ENCODE measurements at places on chromosomes 11 and 22.

DNA sequence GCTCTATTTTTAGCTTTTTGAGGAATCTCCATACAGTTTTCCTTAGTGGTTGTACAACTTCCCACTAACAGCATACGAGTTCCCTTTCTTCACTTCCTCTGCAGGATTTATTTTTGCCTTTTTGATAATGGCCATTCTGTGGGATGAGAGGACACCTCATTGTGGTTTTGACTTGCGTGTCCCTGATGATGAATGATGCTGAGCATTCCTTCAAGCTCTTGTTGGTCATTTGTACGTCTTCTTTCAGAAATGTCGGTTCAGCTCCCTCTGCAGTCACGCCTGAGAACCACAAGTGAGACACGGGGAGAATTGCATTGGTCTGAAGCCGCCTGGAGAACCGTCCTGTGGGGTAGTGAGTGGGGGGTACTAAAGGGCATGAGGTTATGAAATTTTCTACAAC, 2.0 kb upstream of the KRTAP5-10 start:
- peak; percentile 53 for DNase-seq

- no peak for DNase-seq
Observed at GRCh38 chr11:79249295-79249993, 191.4 kb downstream of the TENM4 start.

DNA sequence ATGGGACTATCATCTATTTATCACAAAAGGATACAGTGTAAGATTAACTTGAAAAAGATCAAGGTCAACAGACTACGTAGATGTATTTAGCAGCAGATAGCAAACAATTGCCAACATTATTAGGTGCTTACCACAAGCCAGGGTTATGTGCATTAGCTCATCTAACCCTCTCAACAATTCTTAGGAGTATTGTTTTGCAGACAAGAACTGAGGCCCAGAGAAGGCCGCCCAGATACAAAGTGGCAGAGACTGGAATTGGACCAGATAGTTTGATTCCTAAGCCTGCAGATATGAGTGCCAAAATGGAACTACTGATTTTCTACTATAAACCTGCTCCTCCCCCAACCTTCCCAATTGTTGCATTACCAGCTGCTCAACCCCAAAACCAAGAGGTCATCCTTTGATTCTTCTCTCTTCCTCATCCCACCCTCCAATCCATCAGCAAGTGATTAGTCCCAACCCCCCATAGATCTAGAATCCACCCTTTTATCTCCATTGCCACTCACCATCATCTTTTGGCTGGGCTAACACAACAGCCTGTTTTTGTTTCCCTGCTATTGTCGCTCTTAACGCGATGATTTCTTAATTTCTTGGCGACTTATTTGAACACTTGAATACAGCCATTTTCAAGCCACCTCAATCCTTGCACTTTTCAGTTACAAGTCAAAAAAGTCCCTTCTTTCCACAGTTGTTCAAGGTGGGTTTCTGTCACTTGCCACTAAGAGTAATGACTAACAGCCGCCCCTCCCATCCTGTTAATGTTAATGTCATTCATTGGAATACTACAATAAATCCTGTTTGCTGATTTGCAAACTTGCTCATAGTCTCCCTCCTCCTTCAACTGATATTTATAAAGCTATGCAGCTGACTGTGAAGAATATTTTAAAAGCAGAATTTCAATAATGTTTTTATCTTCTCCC, 2.7 kb downstream of the TMEM123 start:
- DNase-seq, result no peak

DNA sequence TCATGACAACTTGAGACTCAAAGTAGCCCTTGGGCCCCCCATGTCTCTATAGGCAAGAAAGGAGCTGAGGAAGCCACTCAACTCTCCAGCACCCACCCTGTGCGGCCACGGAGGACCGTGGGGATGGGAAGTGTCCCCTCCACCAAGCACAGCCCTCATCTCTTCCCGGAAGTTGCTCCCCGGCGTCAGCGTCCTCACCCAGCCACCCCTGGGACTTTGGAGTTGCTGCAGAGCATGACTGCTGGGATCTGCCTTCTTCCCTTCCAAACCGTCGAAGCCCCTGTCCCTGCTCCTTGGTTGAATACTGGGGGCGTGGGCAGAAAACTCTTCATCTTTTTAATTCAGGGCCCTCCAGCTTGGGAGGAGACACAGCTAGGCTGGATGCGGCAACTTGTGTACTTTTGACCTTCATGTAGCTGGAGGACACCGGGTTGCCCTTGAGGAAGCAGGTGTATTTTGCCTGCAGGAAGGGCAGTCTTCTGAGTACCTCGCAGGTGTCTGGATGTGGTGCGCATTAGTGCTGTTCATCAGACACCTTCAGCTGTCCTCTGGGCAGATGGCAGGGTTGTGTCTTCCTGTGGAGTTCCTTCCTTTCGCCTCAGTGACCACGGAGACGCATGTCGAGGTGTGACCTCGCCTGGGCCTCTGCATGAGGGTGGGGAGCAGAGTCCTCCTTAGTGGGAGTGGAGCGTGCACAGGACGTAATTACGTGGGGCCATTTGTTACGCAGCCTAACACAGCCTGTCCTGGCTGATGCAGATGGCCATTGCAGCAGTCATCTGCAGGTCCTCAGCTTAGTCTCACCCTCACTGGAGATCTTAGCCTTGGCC, 12.2 kb upstream of the IFITM3 start:
- no peak for DNase-seq

GRCh38 chr11:2691991-2692875, 7.6 kb downstream of the KCNQ1OT1 start:
- no peak for DNase-seq

DNA sequence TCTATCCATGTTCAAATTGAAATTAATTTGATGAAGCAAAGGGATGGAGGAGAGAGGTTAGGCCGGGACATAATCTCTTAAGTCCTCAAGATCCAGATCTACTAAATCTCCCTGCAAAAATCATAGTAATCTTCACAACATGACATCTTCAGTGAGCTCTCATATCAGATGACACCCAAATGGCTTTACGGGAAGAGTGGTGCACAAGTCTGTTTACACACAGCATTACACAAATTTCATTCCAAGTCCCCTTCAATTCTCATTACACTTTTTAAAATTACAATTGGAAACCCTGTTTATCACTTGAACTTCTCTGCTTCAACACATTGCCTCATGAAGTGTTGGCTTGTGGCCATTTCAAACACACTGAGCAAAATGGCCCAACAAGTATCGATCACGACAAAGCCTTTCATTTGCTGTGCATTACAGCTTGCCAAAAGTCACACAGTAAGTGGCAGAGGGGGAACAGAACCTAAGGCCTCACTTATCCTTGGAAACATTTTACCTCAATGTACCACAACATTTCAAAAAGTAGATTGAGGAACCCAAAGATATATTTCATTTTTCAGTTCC, 17.9 kb upstream of the TPH1 start:
- DNase-seq, result no peak

- no peak for DNase-seq
Observed at GRCh38 chr22:35619336-35620094, 2.4 kb upstream of the MB start.

- no peak for DNase-seq
Observed at GRCh38 chr11:115843685-115844084, 339.5 kb upstream of the CADM1 start.

DNA sequence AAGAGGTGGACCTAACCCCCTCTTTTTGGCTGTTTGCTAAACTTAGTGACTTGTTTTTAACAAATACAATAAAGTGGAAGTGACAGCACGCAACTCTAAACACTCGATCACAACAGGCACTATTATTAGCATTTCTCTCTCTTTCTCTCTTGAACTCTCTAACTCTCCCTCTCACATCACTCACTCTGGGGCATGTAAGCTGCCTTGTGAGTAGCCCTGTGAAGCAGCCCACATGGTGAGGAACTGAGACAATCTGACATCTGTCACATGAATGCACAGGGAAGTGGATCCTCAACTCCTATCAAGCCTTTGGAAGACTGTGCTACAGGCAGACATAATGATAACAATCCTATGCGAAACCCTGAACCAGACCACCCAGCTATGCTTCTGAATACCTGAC, 609.0 kb upstream of the CNTN5 start:
- no peak for DNase-seq

GRCh38 chr11:69359735-69360480, 66.0 kb downstream of the MYEOV start:
- no peak for DNase-seq

GRCh38 chr11:14703731-14704130, 60.1 kb downstream of the PDE3B start:
- no peak for DNase-seq

- no peak for DNase-seq
Observed at GRCh38 chr11:37199082-37199481, 601.0 kb upstream of the RAG2 start.

- DNase-seq, result no peak
Observed at GRCh38 chr22:17855572-17856290, 81.5 kb upstream of the BID start.

- DNase-seq, result no peak
Observed at GRCh38 chr11:613369-613968, 2.3 kb downstream of the IRF7 start.

DNA sequence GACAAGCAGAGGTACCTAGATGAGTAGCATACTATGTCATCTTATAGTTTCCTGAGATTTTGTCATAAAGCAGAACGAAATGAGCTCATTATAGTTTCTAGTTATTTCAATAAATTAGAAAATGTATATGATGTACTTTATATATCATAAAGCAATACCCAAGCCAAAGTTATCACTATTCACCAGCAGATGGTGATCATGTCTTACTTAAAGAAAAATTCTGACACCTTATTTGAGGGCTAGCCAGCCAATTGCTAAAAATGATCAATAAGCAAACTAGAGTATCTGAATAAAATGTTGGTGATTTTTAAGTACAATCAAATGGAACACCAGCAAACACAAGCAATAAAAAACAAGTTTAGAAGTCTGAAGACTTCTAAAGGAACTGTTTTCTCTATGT, 44.1 kb downstream of the RSF1 start:
- DNase-seq, result no peak

Data from GDM1 (cell line).